ENCODE measurements at places on chromosomes 1 and 21. TPM values are rescaled to one million over a fixed set of nuclear protein-coding genes. Genes with fewer than 3 reads are reported as not detected.

The MPZL1 gene
- 74.1 TPM for total RNA-seq

The ANGEL2 gene
- 42.3 TPM for total RNA-seq

The CTXND2 gene
- total RNA-seq, result not detected

The EXO1 gene
- total RNA-seq, result 48.3 TPM

DNA sequence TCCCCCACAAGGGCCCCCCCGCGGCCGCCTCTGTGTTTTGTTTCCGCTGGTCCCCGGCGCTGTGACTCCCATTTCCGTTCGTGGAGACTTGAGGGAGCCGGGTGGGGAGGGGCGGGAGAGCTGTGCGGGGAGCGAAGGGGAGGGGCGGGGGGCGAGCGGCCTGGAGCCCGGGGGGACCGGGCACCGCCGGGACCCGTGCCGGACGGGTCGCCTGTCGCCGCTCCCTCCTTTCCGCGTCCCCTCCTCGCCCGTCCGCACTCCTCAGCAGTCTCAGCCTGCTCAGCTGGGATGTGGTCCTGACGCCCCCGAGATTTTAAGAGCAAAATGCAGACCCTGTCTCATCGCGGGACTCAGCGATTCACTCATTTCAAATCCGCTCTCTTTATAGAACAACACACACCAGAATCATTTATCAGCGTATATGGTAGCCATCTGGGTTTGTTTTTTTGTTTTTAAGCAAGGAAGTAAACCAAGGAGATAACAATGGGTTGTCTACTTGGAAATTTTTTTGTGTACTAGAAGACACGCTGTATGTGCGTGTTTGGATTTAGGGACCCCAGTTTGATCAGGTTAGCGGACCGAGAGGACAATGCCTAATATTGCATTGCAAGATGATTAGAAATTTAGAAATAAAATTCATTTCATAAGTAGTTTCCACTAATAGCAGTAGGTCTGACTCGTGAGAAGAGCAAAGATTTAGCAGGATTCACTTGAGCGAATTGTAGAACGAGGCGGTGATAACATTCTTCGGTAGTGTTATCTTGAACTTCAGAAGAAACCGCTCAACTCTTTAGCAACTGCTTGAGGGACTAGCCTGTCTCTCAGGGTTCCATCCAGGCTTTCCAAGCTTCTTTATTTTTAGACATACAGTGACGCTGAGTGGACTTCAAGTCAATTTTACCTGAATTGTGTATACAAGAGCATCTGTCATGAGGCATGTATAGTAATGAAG is 1.1 kb downstream of the GABPA start:
- peak overlapping the region; percentile 95 for H3K27ac ChIP-seq
- H3K4me1 ChIP-seq, result peaks cover 10% of the 10 kb centered on the region
- H3K27me3 ChIP-seq, result no peaks in the 10 kb centered on the region
- DNase-seq, result peak; percentile 54
- H3K4me3 ChIP-seq, result peak overlapping the region; percentile 92

- no peaks in the 10 kb centered on the region for H3K36me3 ChIP-seq
- H3K4me1 ChIP-seq, result no peaks in the 10 kb centered on the region
- no peak for DNase-seq
- 0 out of 2 replicates have a peak, but pooled peaks cover 3% of the 10 kb centered on the region for H3K27me3 ChIP-seq
These were observed 107.6 kb downstream of the FASLG start for GRCh38 chr1:172766462-172766861.

DNA sequence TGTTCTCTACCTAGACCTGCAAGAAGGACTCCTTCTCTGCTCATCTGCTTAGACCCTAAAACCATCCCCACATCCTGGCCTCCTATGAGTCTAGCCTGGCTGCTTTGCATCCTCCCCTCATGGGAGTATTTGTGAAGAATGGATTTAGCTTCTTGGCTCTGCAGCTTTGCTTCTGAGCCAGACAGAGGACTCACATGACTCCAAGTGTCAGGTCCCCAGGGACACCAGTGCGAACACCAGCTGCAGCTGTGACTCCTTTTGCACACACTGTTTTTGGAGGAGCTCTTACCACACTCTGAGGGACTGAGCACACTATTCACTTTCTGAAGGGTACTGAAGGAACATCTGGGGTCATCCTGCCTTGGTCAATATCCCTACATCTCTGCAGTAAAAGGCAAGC is 131.8 kb upstream of the SGIP1 start:
- no peak for DNase-seq
- H3K4me1 ChIP-seq, result peaks cover 8% of the 10 kb centered on the region
- no peak overlapping the region for H3K4me3 ChIP-seq
- H3K27me3 ChIP-seq, result no peaks in the 10 kb centered on the region
- H3K36me3 ChIP-seq, result no peaks in the 10 kb centered on the region

- H3K27ac ChIP-seq, result no peak overlapping the region
- H3K27me3 ChIP-seq, result peaks cover 34% of the 10 kb centered on the region
- no peaks in the 10 kb centered on the region for H3K4me1 ChIP-seq
- H3K4me3 ChIP-seq, result no peak overlapping the region
- no peak for DNase-seq
- H3K36me3 ChIP-seq, result no peaks in the 10 kb centered on the region
These were observed 1.3 kb upstream of the PDE4B start for GRCh38 chr1:65791396-65791795.

Data from SJSA1 (cell line).